ENCODE measurements at places on chromosomes 6 and 20.
A peak's percentile ranks its signal among the peaks of the same experiment; 100 is the strongest.

DNA sequence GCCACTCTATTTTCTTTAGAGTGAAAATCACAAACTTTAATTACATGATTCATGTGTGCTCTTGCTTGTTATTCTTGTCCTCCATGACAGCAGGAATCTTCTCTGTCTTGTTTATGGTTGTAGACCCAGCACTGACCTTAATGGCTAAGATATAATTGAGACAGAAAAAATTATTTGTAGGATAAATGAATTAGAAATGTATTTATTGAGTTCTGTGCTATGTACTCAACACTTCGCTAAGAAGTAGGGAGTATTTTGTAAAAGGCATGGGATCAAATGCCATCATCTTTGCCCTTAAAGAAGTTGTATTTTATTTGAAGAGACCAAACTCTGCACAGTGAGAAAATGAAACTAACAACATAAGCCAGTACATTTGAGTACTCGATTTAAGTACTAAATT is 71.2 kb downstream of the CBLN4 start:
- DNase-seq = no peak

- DNase-seq = no peak
These were observed 73.0 kb downstream of the EYA2 start for GRCh38 chr20:46967646-46968045.

GRCh38 chr6:74113901-74114300 is 417.9 kb downstream of the CD109 start:
- no peak for DNase-seq

- no peak for DNase-seq
These were observed 25.3 kb upstream of the CCND3 start for GRCh38 chr6:41966961-41967311.

DNA sequence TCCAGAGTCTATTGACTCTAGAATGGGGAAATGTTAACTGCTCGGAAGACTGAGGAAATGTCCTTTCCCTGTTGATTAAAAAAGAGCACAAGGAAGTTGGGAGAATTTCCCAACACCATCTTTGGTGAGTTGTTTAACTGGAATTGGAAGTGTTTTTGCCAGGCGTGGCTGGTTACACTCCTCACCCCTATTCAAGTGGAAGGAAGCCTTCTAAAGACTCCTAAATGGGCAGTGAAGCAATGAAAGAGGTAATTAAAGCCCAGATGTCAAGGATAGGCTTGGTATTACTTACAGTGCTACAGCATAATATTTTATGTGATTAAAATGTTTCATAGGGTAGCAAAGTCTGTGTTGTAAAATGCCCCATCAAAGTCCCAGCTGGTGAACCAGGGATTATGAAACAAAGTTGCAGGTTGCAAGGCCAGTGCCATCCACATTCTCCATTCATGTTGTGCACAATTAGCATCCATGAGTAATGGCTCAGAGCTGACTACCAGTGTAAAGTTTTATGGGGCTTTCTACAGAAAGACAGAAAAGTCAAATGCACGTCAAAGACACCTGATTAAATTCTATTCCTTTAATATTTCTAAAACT is 52.6 kb downstream of the BTBD3 start:
- DNase-seq = no peak

GRCh38 chr6:138465007-138465645 is 34.2 kb downstream of the NHSL1 start:
- peak; percentile 84 for DNase-seq

GRCh38 chr6:106963544-106963943 is 11.0 kb downstream of the CD24 start:
- no peak for DNase-seq
